ENCODE measurements at places on chromosomes 3 and 15.

GRCh38 chr15:65066635-65067316 is 1.0 kb downstream of the RASL12 start:
- no peak for DNase-seq

- no peak for DNase-seq
Observed at GRCh38 chr3:38516669-38517068, 20.5 kb downstream of the EXOG start.

GRCh38 chr3:108959017-108959416 is 5.3 kb upstream of the GUCA1C start:
- DNase-seq = no peak

GRCh38 chr3:66762916-66763693 is 235.0 kb upstream of the KBTBD8 start:
- no peak for DNase-seq

DNA sequence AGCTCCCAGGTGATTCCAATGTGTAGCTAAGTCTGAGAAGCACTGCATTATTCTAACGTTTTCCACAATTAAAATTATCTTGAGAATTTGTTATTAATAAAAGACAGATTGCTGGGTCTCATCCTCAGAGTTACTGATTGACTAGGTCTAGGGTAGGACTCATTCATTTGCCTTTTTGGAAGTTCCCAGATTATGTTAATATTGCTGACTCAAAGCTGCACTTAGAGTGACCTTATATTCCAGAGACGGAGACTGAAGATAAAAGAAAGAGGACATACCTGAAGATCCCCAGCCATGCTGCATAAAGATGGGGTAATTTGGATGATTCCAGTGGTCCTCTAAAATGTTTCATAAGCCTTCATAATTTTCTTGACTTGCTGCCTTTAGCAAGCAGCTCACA is 81.8 kb downstream of the PLSCR2 start:
- no peak for DNase-seq

DNA sequence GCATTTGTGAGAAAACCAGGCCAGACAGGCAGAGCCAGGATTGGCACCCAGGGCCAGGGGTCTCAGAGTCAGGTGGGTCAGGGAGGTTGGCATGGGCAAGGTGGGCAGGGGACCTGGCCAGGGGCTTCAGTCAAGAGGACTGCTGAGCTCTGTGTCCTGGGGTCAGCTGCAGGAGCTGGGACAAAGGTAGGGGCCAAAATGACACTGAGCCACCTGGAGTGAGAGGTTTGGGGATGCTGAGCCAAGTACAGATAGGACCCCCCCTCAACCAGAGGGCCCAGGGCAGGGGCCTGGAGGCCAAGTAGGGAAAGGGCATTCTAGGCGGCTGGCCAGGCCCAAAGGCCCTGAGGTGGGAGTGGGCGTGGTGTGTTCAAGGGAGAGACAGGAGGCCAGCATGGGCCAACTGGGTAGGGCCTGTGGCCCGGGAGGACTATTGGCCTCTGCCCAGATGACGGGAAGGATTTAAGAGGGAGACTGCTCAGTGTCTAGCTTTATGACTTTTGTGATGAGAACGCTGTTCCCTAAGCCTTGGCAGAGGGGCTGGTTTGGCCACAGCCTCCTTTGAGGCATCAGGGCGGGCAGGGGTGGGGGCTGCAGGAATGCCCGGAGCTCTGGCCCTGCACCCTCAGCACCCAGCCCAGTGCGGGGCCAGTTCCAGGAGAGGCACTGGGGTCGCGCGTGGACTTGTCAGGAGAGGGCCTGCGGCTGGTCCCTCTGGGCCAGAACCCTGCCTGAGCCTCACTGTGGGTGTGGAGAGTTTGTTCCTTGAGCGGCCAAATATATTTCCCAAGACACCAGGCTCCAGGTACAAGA is 3.1 kb downstream of the CFAP100 start:
- DNase-seq = no peak

GRCh38 chr3:195080571-195081151 is 190.3 kb downstream of the XXYLT1 start:
- DNase-seq = no peak

DNA sequence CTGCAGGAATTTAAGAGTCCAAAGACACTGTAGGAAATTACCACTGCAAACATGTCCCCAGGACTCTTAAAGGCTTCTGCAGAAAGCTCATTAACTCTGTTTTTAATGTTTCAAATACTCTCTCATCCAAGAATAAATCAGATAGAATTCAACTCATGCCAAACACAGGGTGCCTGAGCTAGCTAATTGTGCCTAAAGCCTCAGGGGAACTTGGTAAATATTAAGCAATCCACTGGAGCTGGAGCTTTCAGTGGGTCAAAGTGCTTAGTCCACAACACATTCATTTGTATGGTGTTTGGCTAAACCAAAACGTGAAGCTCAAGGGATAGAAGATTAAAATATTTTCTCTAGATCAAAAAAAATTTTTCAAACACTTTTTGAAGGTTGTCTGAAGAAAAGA is 131.4 kb downstream of the THRB start:
- DNase-seq = no peak

- no peak for DNase-seq
Observed at GRCh38 chr3:30131191-30131590, 475.2 kb upstream of the TGFBR2 start.

DNA sequence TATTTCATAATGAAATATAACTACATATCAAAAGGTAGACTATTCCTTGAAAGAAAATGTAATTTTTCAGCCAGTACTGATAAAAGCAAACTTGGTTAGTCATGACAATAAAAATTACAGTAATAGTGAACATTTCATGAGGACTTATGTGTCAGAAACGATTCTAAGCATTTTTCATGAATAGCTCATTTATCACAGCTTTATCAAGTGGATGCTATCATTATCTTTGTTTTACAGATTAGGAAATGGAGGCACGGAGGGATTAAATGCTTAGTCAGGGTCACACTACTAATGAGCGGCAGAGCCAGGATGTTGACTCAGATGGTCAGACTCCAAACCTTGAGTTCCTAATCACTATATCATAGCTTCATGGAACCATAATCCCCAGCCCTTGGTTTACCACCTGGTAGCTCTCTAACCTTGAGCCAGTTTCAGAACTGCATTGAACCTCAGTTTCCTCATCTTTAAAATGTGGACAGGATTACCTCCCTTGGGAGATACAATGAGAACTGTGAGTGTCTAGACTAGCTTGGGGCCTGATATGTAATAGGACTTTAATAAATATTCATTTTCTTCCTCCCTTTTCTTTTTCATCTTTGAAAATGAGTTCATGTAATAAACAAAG is 85.4 kb downstream of the TNIK start:
- no peak for DNase-seq

GRCh38 chr3:28978092-28978491 is 302.8 kb upstream of the RBMS3 start:
- DNase-seq = no peak

Data from spinal cord (tissue), 10 donors.